Activated CD4-positive, alpha-beta T cell treated with anti-CD3 and anti-CD28 coated beads for 36 hours (primary cell): ENCODE measurements at places on chromosomes 7 and 10.

GRCh38 chr7:152564656-152565250, 111.2 kb downstream of the XRCC2 start:
- no peak for DNase-seq

DNA sequence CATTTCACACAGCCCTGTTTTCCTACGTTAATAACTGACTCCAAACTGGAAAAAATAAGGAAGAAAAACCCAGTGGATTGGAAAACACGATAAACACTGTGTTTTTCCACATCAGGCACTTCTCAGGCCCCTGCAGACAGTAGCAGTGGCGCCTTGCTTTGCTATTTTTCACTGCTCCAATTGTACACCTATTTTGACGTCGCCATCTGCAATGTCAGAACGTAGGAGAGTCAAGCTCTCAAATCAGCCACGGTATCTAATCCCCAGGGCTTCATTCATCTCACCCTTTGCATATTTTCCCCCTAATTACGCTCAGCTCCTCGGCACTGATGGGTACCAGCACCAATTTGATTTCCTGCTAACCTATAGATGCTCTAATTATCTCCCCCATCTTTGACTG, 338.1 kb upstream of the GALNT17 start:
- no peak for DNase-seq

- DNase-seq, result no peak
Measured at GRCh38 chr10:44935201-44935965, 24.2 kb upstream of the RASSF4 start.

DNA sequence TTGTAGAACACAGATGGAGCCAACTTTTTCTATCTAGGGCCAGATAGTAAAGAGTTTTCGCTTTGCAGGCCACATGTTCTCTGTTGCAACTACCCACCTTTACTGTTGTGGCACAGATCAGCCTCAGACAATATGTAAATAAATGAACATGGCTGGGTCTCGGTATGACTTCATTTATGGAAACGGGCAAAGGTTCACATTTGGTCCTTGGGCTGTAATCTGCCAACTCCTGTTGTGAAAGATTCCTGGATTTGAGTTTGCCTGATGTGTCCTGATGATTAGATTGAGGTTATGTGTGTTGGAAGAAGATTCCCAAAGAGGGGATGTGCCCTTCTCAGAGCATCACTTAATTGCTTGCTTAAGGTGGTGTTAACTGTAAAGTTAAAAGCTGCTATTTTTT, 38.2 kb downstream of the RBM20 start:
- DNase-seq, result no peak

- no peak for DNase-seq
Measured at GRCh38 chr7:2702594-2702957, 14.6 kb downstream of the AMZ1 start.
